ENCODE measurements at places on chromosomes 16 and 17.

DNA sequence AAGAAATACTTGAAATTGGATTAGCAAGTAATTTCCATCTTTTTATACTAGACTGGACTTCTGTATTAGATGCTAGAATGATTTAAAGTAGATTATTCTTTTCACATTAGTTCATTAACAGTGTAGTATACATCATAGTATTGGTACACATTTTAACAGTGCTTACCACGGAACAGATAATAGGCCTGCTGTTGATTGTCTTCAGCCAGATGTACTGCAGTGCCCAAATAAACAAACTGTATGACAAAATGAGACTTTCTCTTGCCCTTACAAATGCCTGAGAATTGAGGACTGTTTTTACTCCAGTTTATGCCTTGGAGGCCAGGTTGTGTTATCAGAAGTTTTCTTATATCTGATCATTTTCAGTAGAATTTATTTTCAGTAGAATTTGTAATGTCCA is 631 bp downstream of the EVI2A start:
- no peak for DNase-seq

- DNase-seq: no peak
These were observed 154.6 kb upstream of the CIBAR2 start for GRCh38 chr16:85266857-85267256.

GRCh38 chr17:43615330-43616028 is 46.2 kb downstream of the MEOX1 start:
- DNase-seq: no peak

GRCh38 chr16:87581857-87582215 is 20.5 kb upstream of the JPH3 start:
- no peak for DNase-seq

GRCh38 chr17:49494986-49495841 is at the start of gene NGFR:
Gene NGFR (plus strand): TSS chr17:49495293. CDS start chr17:49495418, 125 bp downstream.
- no peak for DNase-seq
